Tibial nerve (tissue), 4 donors: ENCODE measurements at places on chromosomes 3 and 15. TPM values are rescaled to one million over a fixed set of nuclear protein-coding genes. Genes with fewer than 3 reads are reported as not detected.
A peak's percentile ranks its signal among the peaks of the same experiment; 100 is the strongest.

Gene ANKUB1
- total RNA-seq, result 0.60 TPM

Gene IL5RA
- not detected for total RNA-seq

GRCh38 chr3:174776636-174777035, 82.5 kb upstream of the NAALADL2 start:
- no peak overlapping the region for H3K4me3 ChIP-seq
- H3K36me3 ChIP-seq, result no peaks in the 10 kb centered on the region
- peak overlapping the region; percentile 69 for H3K27ac ChIP-seq
- no peak for DNase-seq

DNA sequence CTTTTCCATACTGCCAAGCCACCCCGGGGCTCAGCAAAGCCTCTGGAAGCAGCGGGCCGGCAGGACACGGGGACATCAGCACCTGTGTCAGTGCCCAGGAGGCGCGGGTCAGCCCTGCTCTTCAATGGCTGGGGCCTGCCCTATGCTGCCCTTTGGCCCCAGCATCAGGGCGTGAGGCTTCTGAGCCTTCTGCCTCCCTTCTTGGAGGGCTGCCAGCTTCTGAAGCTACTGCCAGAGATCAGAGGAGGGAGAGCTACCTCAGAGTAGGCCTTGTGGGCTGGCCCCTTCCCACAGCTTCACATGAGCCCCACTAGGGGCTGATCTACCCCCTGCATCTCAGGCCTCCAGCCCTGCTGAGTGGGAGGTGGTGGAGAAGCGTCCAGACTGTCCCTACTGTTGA, 13.0 kb upstream of the TMEM115 start:
- H3K4me3 ChIP-seq, result no peak overlapping the region
- H3K27me3 ChIP-seq, result no peaks in the 10 kb centered on the region
- DNase-seq, result no peak
- H3K36me3 ChIP-seq, result no peaks in the 10 kb centered on the region

GRCh38 chr15:37425541-37425940, 325.2 kb upstream of the MEIS2 start:
- no peak overlapping the region for H3K27ac ChIP-seq
- DNase-seq, result no peak
- no peaks in the 10 kb centered on the region for H3K27me3 ChIP-seq

DNA sequence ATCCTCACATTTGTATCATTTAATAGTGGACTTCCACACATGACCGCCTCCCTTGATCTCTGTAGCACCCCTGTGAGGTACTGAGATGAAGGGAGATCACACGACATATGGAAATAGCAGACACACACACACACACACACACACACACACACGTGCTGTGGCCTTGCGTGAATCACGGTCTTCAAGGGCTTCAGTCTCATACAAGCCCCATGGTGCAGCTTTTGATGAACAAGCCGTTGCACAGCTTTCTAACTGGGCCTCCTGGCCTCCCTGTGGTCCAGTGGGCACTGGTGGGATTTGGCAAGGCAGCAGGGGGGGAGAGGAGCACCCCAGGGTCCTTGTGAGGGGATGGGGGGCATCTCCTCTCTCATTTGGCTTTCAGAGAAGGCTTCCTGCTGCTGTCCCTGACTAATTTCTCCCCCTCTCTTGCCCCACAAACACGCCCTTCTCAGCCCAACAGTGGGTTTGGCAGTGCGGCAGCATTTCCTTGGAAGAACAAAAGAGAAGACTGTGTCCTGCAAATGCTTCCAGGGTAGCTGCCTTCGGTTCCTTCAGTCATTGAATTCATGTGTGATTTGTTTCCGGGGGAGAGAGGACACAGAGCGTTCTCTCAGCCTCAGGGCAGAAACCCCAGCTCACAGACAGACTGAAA, 98.7 kb downstream of the SMAD6 start:
- H3K36me3 ChIP-seq, result no peaks in the 10 kb centered on the region
- no peak for DNase-seq
- H3K4me3 ChIP-seq, result no peak overlapping the region
- peaks cover 23% of the 10 kb centered on the region for H3K4me1 ChIP-seq
- no peaks in the 10 kb centered on the region for H3K27me3 ChIP-seq
- peak overlapping the region; percentile 89 for H3K27ac ChIP-seq

DNA sequence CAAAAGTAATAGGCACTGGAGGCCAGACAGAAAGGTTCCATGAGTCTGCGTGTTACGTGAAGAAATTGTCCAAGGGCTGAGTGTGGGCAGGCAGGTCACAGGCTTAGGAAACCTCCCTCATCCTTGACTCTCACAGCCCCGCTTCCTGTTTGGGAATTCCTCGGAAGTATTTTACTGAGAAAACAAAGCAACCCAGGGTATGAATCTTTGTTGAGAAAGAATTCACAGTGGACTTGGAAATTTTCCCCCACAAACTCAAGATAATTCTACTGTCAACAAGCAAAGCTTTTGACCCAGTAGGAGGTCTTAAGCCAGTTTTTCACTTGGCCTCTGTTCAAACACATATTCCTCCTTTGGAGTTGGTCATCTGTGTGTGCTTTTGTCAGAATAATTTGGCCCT, 377.1 kb upstream of the TPM1 start:
- no peak for DNase-seq
- H3K4me1 ChIP-seq, result no peaks in the 10 kb centered on the region
- H3K27me3 ChIP-seq, result no peaks in the 10 kb centered on the region
- peak overlapping the region; percentile 39 for H3K27ac ChIP-seq
- no peak overlapping the region for H3K4me3 ChIP-seq

DNA sequence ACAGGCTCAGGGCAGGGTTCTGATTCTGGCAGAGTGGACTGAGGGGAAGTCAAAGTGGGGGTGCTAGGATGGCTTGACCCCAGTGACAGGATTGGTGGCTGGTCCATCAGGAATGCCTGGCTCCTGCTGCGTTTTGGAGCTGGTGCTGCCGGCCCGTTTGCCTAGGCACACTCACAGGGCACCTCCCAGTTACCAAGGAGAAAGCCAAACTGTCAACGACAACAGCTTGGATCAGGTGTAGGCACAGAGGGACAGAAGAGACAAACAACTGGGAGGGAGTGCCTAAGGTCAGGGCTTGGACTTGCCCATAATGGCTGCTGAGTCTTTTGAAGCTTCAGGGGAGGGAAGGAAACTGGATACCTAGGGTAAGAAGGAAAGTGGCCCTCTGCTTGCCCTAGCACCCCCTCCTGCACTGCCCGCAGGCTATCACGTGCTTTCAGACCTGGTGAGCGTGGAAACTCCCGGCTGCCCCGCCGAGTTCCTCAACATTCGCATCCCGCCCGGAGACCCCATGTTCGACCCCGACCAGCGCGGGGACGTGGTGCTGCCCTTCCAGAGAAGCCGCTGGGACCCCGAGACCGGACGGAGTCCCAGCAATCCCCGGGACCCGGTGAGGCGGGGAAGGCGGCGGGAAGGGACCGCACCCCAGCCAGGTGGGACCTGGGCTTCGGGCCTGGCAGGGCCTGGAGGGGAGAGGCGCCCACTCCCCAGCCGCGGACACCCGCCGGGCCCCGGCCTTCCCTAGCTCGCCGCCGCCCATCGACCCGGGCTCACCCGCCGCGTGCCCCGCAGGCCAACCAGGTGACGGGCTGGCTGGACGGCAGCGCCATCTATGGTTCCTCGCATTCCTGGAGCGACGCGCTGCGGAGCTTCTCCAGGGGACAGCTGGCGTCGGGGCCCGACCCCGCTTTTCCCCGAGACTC, 5.1 kb downstream of the DUOX1 start:
- DNase-seq, result no peak
- no peaks in the 10 kb centered on the region for H3K4me1 ChIP-seq
- H3K36me3 ChIP-seq, result no peaks in the 10 kb centered on the region
- H3K4me3 ChIP-seq, result no peak overlapping the region
- no peaks in the 10 kb centered on the region for H3K27me3 ChIP-seq

GRCh38 chr3:25911525-25912295, 121.8 kb downstream of the OXSM start:
- no peak for DNase-seq
- no peak overlapping the region for H3K4me3 ChIP-seq

DNA sequence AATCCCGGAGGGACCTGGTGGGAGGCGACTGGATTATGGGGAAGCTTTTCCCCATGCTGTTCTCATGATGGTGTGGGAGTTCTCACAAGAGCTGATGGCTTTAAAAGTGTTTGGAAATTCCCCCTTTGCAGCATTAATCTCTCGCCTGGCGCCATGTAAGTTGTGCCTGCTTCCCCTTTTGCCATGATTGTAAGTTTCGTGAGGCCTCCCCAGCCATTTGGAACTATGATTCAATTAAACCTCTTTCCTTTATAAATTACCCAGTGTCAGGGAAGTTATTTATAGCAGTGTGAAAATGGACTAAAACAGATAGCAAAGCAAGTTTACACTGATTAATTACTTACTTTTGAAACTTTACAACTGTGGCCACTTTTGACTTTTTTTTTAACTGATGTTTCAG, 10.6 kb upstream of the U2SURP start:
- no peaks in the 10 kb centered on the region for H3K4me1 ChIP-seq
- H3K4me3 ChIP-seq, result no peak overlapping the region
- no peaks in the 10 kb centered on the region for H3K36me3 ChIP-seq
- H3K27me3 ChIP-seq, result no peaks in the 10 kb centered on the region
